ENCODE measurements at places on chromosomes 1 and 21.
A peak's percentile ranks its signal among the peaks of the same experiment; 100 is the strongest.

DNA sequence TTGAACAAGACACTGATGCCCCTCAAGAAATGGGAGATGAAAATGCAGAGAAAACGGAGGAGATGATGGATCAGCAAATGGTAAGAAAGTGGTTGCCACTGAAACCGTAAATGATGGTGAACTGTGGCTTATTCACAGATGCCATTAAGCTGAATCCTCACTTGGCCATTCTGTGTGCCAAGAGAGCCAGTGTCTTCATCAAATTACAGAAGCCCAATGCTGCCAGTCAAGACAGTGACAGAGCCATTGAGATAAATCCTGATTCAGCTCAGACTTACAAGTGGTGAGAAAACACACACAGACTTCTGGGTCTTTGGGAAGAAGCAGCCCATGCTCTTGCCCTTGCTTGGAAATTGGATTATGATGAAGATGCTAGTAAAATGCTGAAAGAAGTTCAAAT lies 52.5 kb downstream of the NBPF6 start:
- no peak for DNase-seq

DNA sequence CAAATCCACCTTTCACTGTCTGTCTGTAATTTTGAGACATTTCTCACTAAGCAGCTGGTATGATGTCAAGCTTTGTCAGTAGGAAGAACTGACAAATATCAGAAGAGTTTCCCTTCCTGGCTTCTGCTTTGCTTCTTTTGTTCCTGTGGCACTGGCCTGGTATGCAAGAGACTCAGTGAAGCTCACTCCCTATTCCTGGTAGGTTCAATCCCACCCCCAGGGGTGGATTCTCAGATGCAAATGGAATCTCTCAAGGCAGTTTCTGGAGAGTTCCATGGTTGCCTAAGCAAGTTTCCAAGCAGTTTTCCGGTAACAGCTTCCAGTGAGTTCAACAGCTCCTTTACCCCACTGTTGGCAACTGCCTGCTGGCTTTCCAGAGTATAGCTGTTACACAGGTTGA lies 683.4 kb downstream of the PTPRC start:
- DNase-seq, result no peak

DNA sequence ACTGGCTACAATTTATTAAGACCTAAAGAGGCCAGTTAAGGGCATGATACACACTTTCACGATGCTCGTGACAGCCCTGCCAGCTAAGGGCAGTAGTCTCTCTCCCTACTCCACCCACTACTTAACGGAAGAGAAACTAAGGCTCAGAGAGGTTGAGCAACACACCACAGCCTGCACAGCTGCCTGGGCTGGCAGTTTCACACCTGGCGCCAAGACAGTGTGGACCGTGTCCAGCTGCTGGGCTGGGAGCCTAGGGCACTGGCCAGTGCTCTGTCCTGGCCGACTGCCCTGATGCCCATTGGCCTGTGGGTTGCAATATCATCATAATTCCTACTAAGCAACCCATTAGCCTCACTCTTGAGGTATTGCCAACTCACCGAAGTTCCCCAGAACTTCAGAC lies 27.6 kb downstream of the TENT5C start:
- no peak for DNase-seq

DNA sequence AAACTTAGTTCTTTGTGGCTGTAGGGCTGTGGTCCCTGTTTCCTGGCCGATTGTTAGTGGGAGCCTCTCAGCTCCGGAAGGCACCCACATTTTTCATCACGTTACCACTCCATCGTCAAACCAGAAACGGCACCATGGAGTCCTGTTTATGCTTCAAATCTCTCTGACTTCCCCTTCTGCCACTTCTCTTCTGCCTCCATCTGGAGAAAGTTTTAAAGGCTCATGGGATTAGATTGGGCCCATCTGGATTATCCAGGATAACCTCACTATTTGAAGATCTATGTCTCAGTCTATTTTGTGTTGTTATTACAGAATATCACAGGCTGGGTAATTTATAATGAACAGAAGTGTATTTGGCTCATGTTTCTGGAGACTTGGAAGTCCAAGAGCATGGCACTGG lies 19.3 kb upstream of the IL22RA1 start:
- DNase-seq, result no peak

GRCh38 chr1:98177751-98178150 lies 256.9 kb upstream of the DPYD start:
- DNase-seq, result no peak

DNA sequence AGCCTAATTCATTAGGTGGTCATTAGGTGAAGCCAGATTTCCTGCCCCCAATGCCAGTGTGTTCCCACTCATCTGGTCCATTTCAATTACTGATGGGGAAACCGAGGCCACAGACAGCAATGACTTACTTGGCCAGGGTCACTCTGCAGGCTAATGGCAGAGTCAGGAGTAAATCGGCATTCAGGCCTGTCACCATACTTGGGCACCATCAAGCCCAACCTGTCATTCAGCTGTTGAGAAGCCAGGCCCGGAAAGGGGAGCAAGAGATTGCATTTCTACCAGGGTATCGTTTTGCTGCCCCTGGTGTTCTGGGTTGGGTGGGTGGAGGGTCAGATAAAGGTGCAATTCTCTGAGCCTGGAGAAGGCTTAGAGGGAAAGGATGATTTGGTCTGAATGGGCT lies 8.0 kb upstream of the TMEM61 start:
- DNase-seq, result no peak

DNA sequence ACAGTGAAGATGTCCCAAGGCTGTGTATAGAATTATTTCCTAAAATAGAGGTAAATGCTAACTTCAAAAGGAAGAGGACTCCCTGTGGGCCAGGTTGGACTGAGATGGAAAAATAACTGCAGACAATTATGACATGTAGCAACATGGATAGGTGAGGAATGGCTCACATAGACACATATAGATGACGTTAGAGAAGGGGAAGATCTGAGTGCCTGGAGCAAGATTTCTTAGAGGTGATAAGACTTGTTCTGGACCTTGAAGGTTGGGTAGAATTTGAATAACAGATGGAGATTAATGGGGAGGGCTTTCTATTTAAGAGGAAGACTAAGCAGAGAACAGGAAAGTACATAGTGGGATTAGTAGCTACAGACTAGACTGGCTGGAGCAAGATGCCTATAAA lies 76.9 kb downstream of the C1orf21 start:
- no peak for DNase-seq

DNA sequence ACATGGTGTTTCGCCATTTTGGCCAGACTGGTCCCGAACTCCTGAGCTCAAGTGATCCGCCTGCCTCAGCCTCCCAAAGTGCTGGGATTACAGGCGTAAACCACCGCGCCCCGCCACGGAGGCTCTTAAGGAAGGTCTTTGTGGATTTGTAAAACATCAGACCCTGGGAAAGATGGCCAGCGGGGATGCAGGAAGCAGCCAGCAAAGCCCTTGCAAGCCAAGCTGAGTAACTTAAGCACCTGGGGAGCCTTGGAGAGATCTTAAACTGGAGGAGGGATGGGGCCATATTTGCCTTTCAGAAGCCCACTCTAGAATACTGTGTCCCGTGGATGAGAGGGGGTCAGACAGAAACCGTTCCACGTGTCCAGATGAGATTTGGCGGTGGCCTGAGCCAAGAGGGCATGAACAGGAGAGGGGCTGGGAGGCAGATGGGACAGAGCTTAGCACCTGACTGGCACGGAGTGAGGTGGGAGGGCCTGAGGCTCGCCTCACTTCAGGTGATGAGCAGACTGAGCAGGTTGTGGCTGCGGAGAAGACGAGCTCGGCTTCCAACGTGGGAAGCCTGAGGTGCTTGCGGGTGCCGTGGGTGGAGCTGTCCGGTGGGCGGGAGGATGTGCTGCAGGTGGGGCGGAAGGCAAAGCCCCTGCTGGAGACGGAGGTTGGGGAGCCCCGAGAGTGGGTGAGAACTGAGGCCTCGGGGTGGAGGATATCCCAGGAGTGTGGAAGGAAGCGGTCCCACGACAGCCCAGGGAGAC lies 11.7 kb downstream of the C1orf216 start:
- DNase-seq, result no peak

DNA sequence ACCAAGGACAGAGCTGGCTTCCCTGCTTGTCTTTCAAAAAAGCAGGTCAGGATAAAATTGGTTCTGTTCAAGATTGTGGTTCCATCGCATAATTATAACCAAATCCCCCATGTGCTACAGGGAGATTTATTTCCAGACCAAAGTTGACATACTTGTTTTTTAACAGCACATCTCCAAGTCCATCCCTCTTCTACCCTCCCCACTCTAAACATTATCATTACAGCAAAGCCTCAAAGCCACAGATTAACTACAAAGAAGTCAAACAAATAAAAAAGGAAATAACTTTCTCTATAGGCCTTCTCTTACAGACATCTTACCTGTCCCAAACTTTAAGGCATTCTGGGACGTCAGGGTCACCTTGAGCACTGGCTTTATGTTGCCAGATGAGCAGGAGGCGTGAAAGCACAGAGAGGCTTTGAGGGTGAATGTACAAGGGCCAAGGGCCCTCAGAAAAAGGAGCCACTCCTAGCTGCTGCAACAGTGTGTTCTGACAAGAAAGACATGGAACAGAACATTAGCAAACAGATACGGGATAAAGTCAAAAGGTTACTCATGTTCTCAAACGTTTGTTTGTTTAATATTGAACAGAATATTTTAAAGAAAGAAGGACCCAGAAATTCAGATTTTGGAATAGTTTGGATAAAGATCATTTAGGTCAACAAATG lies 31.2 kb downstream of the UBR4 start:
- DNase-seq, result no peak

DNA sequence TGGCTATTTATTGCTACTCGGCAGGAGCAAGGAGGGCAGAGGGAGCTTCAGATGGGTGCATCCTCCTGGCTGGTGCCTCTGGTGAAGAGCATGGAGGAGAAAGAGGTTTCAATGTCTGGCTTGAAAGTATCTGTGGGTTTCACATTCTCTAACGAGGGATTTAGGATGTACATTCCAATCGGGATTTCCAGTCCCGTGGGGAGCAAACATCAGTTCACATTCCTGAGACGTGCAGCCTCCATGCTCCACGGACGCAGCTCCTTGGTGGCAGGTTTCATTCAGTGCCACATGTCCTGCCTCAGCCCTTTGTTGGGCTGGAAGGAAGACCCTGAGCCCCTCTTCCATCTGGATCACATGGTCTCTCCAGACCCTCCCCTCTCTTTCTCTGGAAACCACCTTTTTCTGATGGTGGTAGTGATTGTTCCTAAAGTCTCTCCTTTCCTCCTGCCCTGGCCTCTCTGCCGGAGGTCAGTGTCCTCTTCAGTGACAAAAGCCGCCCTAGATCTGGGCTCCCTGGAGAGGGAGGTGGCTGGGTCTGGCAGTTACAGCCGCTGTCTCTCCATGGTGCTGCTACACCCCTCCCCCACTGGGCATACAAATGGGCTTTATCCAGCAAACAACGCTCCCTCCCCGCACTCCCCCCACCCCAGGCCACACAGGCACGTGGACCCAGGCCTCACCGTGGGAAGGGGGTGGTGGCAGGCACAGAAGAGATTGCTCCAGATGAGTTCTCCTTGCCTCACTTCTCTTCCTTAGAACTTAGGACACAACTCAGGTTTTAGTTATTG lies 826 bp upstream of the CA14 start:
- DNase-seq, result peak; percentile 55

DNA sequence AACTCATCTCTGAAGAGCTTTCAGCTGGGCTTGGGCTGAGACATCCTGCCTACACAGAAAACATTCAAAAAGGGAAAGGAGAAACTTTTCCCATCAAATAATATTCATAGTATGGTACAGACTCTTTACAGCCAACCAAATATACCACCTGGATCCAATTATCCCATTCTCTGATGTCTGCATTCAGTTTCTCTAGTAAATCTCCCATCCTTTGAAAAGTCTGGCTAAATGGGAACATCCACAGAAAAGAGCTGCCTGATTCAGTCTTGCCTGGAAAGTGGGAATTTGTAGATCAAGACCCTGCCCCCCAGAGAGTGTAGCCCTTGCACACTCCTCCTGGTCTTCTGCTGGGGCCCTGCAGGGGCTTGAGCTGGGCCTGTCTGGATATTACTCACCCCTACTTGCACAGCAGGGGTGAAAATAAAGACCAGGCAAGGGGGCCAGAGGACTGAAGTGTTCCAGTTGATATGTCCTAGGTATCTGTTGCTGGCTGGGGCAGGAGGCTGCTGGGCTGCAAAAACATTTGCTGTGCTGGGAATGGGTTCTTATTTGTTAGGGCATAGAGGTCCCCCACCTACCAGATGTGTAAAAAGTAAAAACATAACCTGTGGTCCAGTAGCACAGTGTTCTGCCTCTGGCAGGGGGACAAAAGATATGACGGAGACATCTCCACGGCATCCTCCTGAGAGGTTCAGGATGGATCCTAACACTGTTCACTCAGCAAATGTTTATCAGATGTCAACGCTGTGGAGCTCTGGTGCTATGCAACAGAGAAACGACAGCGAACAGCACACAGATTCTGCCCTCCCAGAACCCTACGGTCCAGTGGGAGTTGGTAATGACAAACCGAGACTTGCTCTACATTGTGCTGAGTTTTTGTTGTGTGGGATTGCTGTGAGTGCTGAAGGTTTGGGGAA lies 140.3 kb downstream of the PLXNA2 start:
- DNase-seq, result no peak

DNA sequence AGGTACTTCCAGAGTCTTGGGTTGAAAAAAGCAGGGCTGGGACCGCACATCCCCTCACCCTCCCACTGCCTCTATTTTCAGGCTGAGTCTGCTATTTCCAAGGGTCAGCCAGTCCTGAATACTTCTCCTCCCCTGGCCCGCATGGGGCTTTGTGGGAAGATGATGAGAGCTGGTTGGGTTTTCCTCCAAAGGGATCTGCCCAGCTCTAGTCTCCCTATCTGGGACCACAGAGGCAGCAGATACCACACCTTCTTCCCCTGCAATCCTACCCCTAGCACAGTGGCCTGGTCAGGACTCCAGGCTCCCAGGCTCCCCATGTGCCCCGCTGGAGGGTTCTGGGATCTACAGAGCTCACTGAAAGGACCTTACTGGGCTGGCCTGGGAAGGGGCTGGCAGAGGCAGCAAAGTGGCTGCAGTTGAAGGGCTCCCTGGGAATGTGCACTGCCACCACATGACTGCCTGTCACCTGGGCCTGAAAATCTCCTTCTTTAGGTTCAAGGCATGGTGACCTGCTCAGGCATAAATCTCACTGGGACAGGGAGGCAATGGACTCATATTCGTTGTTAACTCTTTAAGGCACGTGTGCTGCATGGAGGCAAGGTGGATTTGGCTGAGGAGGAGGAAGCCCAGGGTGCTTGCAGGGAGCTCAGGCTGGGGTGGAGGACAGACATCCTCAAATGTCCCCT lies 13.1 kb downstream of the CACNA1S start:
- no peak for DNase-seq

GRCh38 chr1:245588116-245588639 lies 433.4 kb downstream of the KIF26B start:
- no peak for DNase-seq

DNA sequence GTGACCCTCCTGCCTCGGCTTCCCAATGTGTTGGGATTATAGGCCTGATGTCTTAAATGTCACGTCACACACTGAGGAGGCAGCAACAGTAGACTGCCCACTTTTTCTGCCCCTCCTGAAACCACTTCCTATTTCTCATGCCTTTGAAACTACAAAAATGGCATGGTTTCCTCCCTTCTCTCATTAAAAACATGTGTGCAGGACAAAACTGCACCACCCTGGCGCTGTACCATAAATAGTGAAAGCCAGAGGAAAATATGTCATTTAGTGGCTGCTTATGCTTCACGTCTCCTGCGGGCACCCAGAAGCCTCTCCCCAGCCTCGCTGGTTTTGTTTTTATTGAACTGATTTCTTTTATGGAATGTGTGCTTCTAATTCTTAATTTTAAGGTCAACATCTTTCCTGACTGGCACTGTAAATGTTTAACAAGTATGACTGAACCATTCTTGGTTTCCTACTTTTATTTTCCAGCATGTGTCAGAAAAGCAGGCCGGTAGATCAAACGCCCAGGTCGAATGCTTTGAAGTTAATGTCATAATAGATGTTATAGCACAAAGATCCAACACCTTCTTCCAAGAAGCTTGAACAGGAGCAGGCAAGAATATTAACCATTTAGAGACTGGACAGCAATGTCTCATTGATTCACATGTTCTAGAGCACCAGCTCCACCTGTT lies 59.6 kb upstream of the C1orf87 start:
- DNase-seq, result no peak
